CD4-positive, alpha-beta T cell treated with Interleukin-15 for 4 hours (primary cell): ENCODE measurements at places on chromosomes 2 and 18.

- no peak for DNase-seq
These were observed 176.7 kb downstream of the IKZF2 start for GRCh38 chr2:212974692-212975091.

- DNase-seq: no peak
These were observed 299.7 kb downstream of the CDCA7 start for GRCh38 chr2:173654161-173654895.

DNA sequence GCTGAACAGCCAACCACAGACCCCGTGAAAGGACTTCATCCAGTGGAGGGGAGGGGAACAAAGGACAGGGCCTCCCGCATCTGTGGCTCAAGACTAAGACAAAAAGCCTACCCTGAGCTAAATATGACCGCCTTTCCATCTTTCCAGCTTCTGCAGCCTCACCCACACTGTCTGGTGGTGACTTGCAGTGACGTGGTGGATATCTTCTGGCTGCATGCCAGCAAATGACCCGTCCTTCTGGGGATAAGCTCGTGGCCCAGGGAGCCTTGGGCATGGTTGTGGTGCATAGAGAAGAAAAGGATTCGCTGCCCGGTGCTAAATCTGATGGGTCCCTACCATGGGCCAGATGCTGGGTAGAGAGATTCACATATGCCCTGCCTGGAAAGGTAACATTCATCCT is 8.7 kb upstream of the NGEF start:
- no peak for DNase-seq

DNA sequence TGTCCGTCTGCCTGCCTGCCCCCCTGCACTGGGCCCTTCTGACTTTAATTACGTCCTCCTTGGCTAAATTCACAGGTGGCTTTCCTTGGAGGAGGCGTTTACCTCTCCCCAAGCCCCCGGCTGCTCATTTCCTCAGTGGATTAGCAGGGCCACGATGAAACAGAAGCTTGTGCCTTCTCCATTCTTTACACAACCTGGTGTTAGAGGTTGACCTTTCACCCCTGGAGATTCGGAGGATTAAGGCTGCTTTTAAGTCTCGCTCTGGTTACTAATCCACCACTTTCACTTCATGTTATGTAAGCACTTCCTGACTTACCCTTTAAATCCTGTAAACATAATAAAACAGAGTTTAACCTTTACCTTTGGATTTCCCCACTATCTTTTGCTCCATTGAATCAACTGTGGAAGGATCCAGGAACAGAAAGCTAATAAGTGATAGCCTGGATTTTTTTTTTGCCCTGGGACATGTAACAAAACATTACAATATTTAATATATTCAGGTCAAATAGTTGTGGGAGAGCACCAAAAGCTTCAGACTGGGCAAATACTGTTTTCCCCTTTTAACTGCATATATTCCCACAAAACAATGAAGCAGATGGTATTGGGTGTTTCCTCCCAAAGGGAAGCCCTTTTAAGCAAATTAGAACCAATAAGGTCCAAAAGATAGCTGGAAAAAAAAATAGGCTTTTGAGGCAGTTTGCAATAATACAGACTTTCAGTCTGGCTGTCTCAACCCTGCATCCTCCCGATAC is 370.2 kb downstream of the EN1 start:
- DNase-seq: no peak

GRCh38 chr18:35155398-35156117 is 85.3 kb upstream of the ZNF397 start:
- DNase-seq: no peak

GRCh38 chr18:63322206-63322605 is 2.6 kb upstream of the BCL2 start:
- no peak for DNase-seq
